CD8-positive, alpha-beta memory T cell (primary cell): ENCODE measurements at places on chromosomes 16 and 17.
A peak's percentile ranks its signal among the peaks of the same experiment; 100 is the strongest.

DNA sequence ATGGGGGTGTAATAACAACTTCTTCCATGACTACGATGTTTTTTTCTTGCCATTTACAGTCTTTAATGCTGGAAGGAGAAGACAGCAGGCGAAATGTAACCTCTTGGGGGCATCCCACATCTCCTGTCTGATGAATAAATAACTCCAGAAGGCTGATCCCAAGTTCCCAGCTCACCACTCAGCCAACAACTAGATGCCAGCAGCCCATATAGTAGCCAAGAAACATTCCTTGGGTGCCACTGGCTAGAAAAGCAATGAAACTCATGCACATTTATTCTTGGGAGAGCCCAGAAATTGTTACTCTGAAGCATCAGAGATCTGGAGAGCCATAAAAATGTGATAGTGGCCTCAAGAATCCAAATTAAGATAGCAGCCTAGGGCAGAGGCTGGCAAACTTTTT, 22.7 kb upstream of the TMEM101 start:
- DNase-seq = no peak

DNA sequence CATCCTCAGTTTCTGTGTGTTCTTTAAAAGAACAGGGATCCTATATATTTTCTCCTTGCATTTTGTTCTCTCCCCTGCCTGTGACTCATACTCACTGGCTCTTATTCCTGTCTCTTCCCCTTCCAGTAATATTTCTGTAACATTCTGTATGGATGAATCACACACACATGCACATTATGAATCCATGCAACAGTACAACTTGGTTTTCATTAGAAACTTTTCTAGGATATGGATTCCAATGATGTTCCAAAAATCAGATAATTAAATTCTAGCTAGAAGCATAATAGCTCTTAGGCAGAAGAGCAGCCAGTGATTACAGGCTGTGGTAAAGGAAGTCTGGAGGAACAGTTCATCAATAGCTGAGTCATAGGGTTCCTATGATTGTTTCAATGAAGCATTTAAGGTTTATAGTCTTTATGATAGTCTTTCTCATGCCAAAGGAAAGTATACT, 119.6 kb upstream of the PMFBP1 start:
- DNase-seq = no peak

DNA sequence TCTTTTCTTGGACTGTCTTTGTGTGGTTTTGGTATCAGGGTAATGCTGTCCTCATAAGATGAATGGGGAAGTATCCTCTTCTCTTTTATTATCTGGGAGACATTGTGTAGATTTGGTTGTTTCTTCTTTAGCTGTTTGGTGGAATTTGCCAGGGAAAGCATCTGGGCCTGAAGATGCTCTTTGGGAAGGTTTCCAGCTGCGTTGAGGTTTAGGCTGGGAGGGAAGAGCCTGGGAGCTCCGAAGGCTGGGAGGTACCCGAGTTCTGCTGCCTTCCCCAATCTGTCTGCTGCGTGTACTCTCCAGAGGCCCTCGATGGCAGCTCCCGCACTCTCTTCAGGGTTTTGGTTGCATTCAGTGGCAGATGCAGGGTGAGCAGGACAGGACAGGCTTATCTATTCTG, 25.6 kb upstream of the CRISPLD2 start:
- no peak for DNase-seq

- peak; percentile 68 for DNase-seq
Observed at GRCh38 chr17:41666237-41666641, 22.4 kb upstream of the EIF1 start.

GRCh38 chr17:80577876-80578570, 33.4 kb downstream of the RPTOR start:
- DNase-seq = no peak

GRCh38 chr16:12160815-12161550, 184.4 kb downstream of the SNX29 start:
- no peak for DNase-seq

DNA sequence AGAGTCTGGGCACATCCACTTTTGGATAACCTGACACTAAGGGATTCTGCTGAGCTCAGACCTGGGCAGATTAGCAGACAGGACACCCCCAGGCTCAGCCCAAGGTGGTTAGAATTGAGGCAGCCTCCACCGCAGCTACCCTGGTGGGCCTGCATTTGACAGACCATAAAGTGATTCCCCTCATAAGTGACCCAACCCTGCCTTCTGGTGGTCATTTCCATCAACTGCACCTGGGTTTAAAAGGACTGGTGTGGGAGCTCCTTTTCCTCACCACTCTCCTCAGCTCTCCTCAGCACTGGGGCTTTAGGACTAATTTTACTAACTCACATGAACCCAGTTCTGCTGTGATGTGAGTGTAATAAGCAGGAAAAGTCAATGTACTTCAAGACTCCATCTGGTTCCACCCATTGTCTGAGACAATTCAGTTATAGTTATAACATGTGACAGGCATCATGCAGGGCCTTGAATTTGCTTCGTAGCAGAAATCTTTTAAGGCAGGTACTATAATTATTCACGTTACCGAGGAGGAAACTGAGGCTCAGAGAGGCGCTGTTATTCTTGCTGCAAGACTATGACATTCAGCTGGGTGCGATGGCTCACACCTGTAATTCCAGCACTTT, 42.5 kb downstream of the MYH3 start:
- DNase-seq = no peak

DNA sequence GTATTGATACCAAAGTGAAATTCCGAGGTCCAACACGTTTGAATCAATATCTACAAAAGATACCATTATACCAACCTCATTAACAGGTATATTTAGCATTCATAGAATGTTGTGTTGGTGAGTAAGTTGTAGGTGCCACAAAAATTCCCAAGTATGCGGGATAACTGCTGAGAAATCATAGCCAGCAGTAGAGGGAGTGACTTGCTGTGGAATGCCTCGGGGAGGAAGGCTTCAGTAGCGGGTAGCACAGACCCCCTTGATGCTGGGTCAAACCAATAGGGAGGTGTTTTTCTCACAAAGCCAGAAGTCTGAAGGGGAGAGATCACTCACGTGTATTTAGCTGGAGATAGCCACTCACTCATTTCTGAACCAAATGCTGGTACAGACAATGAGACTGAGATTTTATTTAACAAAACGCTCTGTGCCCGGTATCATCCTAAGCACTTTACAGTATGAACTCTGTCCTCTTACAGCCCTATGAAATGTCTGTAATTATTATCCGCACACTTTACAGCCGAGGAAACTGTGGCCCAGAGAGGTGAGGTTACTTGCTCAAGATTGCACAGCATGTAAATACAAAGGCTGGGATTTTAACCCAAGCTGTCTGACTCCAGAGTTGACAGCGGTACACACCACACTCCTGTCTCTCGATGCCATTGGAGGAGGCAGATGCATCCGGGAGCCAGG, 23.1 kb downstream of the HSBP1 start:
- no peak for DNase-seq

DNA sequence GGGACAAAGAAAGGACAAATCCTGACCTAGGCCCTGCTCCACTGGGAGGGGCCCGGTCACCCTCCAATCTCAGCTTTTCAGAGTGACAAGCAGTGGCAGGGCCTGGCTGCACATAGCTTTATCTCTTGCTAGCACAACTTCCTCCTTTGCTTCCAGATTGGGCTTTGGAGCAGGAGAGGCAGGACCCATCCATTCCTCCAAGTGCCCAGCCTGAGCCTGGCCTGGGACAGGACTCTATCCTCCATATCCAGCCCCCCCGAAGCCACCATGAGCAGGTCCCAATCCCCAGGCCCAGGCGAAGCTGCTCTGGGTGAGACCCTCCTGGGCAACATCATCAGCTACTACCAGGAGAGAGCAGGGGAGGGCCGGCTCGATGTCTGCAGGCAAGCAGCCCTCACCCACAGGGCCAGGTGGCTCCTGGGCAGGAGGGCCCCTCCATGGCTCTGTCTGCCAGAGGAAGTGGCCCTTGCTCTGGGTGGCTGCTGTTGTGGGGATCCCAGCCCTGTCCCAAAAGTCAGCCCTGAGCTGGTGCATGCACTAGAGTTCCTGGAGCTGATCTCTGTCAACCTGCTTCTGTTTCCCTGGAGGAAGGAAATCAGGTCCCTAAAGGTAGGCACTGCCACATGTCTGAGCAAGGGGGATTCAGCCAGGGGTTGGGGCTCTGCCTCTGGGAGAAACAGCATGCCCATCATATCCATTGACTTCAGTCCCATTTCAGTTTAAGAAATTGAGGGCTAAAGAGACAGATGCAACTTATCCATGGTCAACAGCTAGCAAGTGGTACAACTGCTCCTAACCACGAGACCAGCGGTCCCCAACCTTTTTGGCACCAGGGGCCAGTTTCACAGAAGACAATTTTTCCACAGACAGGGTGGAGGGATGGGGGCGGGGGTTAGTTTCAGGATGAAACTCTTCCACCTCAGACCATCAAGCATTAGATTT, 58.9 kb downstream of the TK2 start:
- DNase-seq = no peak

GRCh38 chr17:1989135-1989534, 36.0 kb downstream of the RTN4RL1 start:
- DNase-seq = no peak

GRCh38 chr16:78452025-78452555, 352.6 kb downstream of the WWOX start:
- DNase-seq = no peak

DNA sequence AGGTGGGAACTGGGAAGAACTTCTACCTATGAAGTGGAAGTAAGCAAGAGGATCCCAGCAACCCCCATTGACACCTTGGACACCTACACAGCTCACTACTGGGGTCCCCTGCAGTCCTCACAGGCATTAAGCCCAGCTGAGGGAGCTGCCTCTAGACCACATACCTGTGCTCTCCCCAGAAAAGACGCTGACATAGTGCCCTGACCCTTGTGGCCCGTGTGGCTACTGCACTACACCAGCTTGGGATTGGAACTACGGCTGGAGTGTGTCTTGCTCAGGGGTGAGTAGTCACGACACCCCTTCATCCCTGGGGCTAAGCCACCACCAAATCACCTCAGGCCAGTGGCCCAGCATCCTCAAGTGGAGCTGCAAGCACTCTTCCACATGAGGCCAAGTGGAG, 54.2 kb upstream of the NSRP1 start:
- no peak for DNase-seq

DNA sequence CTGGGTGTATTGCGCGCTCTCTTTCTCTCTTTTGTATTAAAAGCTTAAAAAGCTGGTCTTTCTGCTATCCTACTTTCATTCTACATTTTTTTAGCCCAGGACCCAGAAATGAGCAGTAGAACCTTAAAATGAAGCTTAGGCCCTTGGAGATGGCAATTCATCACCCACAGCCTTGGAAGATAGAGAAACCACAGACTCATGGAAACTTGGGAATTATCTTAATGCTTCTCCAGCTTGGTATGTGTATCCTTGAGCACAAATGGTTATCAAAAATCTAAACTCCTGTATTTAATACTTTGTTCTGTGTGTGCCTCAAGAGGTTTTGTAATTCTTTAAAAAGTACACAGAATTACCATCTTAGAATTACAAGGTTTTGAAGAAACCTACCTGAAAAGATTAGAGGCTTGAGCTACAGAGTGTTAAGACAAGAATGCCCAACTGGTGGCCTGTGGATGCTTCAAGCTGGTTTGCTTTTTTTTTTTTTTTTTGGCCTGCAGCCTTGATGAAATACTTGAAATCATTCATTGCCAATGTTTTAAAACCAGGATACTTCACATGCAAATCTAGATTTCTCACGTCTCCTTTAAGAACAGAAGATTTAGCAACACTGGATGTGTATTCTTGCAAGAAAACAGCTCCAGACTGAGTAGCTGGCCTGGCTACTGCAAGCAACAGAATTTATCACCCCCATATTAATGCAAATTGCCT, 105.0 kb downstream of the XYLT1 start:
- DNase-seq = no peak

- no peak for DNase-seq
Observed at GRCh38 chr16:6019490-6019991, 921.9 kb upstream of the EEF2KMT start.

GRCh38 chr17:30950189-30950588, 20.6 kb upstream of the RNF135 start:
- peak; percentile 18 for DNase-seq

DNA sequence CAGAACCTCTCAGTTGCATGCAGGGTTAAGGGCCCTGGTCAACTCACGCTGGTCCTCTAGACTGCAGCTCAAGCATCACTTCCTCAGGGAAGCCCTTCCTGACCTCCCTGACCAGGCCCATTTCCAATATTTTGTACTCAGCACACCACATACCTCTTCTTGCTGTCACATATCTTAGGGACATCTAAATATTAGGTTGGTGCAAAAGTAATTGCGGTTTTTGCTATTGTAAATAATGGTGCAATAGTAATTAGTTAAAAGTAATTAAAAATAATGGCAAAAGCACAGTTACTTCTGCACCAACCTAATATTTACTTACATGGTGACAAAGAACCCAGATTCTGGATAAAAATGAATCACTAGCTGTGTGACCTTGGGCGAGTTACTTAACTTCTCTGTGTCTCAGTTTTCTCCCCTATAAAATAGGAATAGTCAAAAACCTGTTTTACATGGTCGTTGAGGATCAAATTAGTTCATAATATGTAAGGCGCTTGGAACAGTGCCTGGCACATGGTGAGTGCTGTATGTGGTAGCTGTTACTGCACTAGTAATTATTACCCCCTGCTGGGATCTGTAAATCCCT, 177.4 kb downstream of the PRKCB start:
- DNase-seq = no peak

DNA sequence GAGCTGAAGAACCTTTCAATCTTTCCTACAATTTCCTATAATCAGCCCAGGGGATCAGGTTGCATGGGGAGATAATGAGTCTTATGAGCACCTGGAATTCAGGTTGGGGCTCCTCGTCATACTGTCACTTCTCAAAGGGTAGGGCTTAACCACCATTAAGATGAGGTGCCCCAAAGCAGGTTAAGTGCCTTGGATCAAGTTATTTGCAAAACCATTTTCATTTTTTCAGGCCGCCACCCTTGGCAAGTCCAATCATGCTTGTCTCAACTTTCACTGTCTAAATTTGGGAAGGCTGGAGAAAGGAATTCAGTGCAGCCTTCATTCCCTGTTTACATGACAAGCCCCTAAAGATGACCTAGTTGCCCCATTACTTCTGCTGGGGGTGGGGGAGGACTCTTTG, 44.9 kb upstream of the TANGO6 start:
- no peak for DNase-seq

GRCh38 chr17:61416540-61417363, 17.1 kb downstream of the TBX2 start:
- DNase-seq = peak; percentile 60

- no peak for DNase-seq
Observed at GRCh38 chr17:64110379-64111152, 19.4 kb downstream of the ERN1 start.

DNA sequence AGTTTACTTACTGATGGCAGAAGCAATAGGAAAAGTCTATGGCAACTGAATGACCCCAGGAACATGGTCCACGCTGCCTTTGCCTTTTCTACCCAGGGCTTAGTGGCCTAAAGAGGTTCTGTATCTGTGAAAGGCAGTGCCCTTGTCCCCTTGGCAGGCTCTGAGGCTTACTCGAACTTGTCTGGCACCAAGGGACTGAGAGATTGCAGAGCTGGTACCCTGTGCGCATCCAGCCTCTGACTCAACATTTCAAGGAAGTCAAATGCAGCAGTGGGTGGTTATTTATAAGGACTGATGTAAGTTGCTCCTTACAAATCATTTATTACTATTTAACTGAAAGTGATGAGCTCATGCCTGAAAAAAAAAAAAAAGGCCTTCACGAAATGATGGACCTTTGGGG, 299.9 kb upstream of the MYOCD start:
- DNase-seq = no peak
